GM10248 (cell line): ENCODE measurements at places on chromosomes 2 and 18.
A peak's percentile ranks its signal among the peaks of the same experiment; 100 is the strongest.

- DNase-seq: no peak
Observed at GRCh38 chr18:76765649-76766048, 56.7 kb upstream of the ZNF236 start.

- DNase-seq: no peak
Observed at GRCh38 chr2:122389694-122390093, 634.2 kb downstream of the TSN start.

- DNase-seq: no peak
Observed at GRCh38 chr2:82317012-82317411, 2012.5 kb upstream of the LRRTM1 start.

GRCh38 chr18:58762781-58763171, 91.5 kb downstream of the MALT1 start:
- no peak for DNase-seq

DNA sequence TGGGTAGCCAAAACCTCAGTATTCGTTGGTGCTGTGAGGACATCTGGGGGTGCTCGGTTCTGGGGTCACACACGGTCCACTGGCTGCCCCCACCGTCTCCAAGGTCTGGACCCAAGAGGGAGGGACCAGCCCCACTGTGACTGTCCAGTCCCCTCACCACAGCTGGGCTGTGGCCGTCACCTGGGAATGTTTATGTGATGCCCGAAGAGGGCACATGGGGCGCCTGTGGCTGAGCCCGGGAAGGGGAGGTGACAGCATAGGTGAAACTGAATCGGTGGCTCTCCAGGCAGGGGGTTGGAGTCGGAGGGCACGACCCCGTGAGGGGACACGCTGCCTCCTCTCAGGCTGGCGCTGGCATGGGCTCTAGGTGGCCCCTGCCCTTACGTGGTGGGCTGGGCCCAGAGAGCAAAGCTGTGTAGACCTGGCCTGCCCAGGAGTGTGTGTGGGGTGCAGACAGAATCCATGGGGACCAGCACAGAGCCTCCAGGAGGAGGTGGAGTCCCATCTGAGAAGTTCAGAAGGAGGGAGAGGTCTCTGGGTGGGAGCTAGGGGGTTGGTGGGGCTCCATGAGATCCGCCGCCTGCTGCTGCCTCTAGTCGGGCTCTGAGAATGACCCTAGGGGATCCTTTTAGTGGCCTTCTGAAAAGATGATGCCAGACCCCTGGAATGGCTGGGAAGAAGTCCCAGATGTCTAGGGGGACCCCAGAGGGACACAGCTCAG, 1.8 kb downstream of the BOK start:
- DNase-seq: no peak

DNA sequence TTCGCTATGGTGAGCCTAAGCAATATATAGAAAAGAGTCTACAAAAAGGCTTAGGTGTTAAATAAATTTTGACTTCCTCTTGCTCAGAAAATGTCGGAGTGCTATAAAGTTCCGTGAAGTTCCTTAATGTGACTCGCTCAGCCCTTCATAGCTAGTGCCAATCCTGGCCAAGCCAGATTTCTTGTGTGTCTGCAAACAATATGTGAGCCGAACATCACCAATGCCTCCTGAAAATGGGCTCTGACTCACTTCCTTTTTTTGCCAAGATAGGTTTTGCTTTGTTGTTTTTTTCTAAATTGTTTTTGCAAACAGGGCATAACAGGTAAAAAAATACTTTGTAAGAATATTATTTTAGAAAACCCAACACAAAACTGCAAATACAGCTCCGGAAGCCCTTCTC, 26.1 kb downstream of the CDC42EP3 start:
- DNase-seq: no peak

- DNase-seq: no peak
Observed at GRCh38 chr2:138430181-138430580, 71.4 kb upstream of the SPOPL start.

DNA sequence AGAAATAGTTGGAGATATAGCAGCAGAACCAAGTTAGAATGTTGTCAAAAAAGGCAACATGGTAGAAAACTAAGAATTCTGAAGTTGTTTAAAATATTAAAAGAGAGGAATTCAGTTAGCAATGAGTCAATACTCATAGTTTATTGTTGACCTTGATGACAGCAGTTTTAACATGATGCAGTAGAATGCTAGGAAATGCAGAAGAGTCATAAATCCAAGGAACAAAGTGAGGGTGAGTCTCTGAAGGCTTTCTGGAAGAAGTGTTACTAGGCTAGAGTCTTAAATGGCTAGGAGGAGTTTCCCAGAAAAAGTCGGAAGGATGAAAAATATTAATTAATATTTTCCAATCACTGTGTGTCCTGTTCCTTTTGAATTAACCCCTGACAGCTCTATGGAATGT, 807.3 kb downstream of the TSN start:
- DNase-seq: no peak

- no peak for DNase-seq
Observed at GRCh38 chr2:172861098-172861497, 125.5 kb downstream of the RAPGEF4 start.

DNA sequence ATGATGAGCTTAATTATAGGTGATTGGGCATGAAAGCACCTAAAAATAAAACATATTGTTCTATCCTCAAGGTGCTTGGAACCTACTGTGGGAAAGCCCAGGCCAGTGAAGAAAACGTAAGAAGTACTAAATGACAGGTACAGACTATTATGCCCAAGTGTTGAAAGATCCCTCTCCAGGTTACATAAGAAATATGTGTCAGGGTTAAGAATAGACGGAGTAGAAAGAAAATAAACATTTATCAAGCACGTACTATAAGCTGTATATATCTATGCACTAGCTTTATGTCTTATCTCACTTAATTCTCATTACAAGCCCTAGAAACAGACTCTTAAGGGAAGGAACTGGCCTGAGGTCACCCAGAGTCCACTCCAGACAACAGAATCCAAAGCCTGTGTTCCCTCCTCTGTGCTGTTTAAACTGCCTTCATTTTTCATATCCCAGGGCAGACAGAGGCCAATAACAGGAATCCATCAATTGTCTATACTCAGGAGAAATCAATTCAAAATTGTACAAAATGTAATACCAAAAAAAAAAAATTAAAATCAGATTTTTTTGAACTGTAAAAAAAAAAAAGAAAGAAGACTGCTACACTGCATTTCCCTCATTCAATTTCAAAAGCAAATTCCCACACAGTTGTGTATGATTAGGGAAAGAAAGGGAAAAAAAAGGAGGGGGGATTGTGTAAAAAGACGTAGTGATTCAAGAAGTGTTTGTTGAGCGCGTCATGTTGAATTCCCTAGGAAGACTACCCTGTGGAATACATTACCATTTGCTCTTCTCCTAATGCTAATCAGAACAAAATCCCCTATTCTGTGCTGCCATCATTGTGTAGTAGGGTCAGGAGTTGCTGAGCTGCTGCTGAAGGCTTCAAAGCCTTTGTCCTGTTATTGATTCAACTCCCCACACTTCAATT, 156.3 kb downstream of the IRS1 start:
- no peak for DNase-seq

- no peak for DNase-seq
Observed at GRCh38 chr2:7539077-7539476, 621.9 kb downstream of the RNF144A start.

GRCh38 chr2:108195133-108195439, 44.7 kb upstream of the SULT1C3 start:
- DNase-seq: no peak

GRCh38 chr2:113230531-113230930, 48.2 kb downstream of the PAX8 start:
- DNase-seq: no peak

- DNase-seq: no peak
Observed at GRCh38 chr2:238638100-238638981, 209.5 kb upstream of the TWIST2 start.

DNA sequence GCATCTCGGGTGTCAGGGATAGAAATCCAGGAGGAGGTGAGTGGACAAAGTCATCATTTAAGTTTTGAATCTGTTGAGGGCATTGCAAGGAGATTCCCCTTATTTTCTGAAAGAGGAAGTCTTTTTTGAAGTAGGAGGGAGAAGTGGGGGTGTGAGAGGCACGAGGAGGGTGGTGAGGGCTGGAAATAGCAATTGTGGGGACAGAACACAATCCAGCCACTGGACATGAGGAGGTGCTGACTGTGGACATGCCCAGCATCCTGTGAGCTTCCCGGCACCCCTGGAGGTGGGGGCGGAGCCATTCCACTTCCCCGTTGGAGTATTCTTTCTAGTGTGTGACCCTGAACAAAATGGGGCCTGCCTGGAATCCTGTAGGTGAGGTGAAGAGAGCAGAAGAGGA, 310.7 kb upstream of the EPAS1 start:
- peak; percentile 31 for DNase-seq

GRCh38 chr2:210188755-210189154, 17.5 kb upstream of the KANSL1L start:
- no peak for DNase-seq

GRCh38 chr2:125634662-125635061, 1021.3 kb upstream of the GYPC start:
- no peak for DNase-seq

GRCh38 chr2:64812285-64812684, 158.6 kb upstream of the SERTAD2 start:
- DNase-seq: no peak

DNA sequence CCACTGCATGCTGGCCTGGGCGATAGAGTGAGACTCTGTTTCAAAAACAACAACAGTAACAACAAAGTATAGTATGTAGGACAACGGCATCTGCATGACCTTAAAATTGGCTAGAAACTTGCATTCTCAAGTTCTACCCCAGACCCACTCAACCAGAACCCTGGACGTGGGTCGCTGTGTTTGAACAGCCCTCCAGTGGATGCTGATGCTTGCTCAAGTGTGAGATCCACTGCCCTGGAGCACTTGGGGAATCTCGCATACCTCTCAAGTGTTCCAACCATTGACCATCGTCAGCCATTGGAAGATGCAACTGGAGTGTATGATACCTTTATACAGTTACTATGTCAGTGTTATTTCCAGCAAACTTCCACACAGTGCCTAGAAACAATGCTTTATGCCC, 435.9 kb downstream of the DCDC2C start:
- no peak for DNase-seq

DNA sequence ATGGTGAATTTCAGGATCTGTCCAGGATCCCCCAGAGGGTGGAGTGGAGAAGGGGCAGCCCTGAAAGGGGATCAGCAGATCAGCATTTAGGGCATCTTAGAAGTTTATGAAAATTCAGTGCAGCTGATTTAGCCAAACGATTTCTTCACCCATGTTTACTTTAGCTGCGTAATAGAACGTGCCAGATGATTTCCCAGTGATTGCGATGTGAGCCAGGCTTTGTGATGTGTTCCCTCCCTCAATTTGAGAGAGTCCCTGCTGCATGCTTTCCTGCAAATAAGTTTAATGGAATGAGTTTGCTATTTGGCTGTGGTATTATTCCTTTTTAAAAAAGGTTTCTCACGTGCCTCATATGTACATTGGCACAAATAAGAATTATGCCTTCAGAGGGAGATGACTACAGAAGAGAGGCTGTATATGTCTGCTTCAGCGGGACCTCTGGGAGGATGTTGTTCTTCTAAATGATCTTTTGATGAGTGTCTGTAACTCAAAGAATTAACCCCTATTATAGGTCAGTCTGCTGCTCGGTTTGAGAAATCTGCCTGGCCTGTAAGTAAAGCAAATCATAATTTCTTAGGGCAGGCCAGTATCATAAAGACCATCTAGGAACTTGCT, 111.9 kb downstream of the MRO start:
- no peak for DNase-seq

- DNase-seq: no peak
Observed at GRCh38 chr2:127197475-127198385, 22.4 kb downstream of the CYP27C1 start.
